ENCODE measurements at places on chromosomes 13 and 19. TPM values are rescaled to one million over a fixed set of nuclear protein-coding genes. Genes with fewer than 3 reads are reported as not detected.

The TYROBP gene
- polyA plus RNA-seq, result 25.8 TPM

The CGB3 gene
- polyA plus RNA-seq, result 0.73 TPM

The FGF22 gene
- 2.5 TPM for polyA plus RNA-seq

The CGB5 gene
- not detected for polyA plus RNA-seq

The ZNF420 gene
- 24.6 TPM for polyA plus RNA-seq

The PRR20D gene
- polyA plus RNA-seq, result not detected

The NLRP4 gene
- polyA plus RNA-seq, result not detected

The COX7A1 gene
- 9.7 TPM for polyA plus RNA-seq

The CYP4F3 gene
- 0.40 TPM for polyA plus RNA-seq

The CTXN1 gene
- 182 TPM for polyA plus RNA-seq

The ZFR2 gene
- 27.9 TPM for polyA plus RNA-seq

The ZNF180 gene
- 9.0 TPM for polyA plus RNA-seq

The EVI5L gene
- 110 TPM for polyA plus RNA-seq

The NCAN gene
- 623 TPM for polyA plus RNA-seq

The TMTC4 gene
- 64.9 TPM for polyA plus RNA-seq

The KLF1 gene
- polyA plus RNA-seq, result 0.42 TPM

The ELSPBP1 gene
- 0.48 TPM for polyA plus RNA-seq

The PCDH17 gene
- polyA plus RNA-seq, result 79.3 TPM

The DAZAP1 gene
- 84.4 TPM for polyA plus RNA-seq

The ZNF471 gene
- polyA plus RNA-seq, result 19.5 TPM

Data from spinal cord (tissue), 10 donors.